NCI-H1930 (cell line): ENCODE measurements at places on chromosomes 3 and 15.

DNA sequence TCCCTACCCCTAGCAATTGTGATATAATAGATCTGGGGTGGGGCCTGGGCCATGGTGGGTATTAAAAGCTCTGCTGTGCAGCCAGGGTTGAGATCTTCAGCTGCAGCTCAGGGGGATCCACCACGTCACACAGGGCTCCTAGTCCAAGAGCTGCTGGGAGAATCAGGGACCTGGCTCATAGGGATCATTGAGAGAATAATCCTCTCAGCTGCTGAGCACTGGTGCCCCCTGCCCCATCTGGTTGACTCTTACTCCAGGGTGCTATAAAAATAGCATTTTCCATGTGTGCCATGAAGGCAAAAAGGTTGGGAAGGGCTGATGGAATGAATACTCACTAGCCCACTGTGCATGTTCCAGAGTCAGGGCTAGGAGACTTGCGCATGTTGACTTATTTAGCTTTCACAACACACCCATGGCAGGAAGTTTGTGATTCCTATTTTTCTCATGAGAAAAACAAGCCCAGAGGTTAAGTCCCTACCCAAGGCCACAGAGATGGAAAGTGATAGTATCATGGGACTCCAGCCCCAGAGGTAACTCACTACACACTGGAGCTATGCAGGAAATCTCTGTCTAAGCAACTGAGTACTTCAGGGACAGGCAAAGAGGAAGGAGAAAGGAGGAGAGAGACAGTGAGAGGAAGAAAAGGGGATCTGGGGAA lies 94.6 kb upstream of the HERC1 start:
- no peak for DNase-seq

- no peak for DNase-seq
These were observed 198.3 kb downstream of the ADAMTS9 start for GRCh38 chr3:64489361-64490044.

DNA sequence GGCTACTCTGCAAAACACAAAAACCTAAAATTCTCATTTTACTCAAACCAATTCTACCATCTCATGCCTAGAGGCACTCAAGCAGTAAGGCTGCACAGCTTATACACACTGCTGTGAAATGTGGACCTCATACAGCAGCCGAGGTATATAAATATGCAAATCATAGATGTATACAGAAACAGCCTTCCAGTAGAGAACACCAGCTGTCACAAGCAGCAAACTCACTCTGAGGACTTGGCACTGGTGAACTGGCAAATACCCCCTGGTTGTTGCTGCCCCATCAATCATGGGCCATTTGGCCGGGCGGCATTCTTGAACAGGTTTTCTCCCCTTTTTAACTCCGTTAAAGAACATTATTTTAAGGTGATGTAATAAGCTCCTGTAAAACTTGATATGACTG lies 378.0 kb downstream of the LSAMP start:
- DNase-seq, result no peak

DNA sequence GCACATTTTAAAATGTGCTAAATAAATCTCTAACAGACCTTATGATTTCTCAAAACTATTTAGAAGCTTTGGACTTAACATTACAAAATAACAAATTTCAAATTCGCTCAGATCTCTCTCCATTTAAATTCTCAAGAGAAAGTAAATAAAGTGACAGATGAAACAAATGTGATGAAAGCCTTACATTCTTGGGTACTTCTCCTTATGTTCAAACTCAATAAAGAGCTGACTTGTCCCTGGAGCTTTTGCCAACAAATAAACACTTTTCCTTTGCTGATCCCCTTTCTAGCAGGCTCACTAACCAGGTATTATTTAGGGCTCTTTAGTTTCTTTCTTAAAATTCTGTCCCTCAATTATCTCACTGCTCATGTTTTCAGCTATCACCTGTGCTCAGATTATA lies 259.1 kb upstream of the ARPP21 start:
- no peak for DNase-seq

DNA sequence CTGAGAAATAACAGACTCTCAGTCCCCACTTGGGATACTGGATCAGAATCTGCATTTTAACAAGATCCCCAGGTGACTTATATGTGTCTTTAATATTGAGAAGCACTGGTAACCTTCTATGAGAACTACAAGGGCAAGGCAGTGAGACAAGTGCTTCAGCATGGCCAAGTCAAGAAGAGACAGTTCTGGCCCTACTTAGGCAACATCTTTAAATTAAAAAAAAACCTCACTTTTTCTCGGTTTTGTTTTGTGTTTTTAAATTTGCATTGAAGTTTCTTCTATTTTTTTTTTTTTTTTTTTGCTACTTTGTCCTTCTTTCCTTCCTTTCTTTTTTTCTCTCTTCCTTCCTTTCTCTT lies 42.5 kb upstream of the SPTSSB start:
- DNase-seq, result no peak

DNA sequence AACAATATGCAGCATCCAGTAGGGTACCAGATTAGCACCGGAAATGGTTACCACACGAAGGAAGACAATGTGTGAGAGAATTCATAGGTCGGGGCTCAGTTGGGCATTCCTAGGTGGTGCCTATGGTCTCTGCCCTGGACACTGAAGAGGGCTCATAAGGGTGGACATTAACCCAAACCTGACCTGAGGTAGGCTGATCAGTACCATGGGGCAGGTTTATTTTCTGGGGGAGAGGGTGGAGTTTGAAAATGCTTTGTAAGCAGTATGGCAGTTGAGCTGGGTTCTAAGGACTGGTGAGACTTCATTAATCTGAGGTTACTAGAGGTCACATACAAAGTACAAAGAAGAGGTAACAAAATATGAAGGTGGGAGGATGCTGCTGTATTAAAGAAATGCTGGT lies 68.4 kb downstream of the RPL22L1 start:
- no peak for DNase-seq

DNA sequence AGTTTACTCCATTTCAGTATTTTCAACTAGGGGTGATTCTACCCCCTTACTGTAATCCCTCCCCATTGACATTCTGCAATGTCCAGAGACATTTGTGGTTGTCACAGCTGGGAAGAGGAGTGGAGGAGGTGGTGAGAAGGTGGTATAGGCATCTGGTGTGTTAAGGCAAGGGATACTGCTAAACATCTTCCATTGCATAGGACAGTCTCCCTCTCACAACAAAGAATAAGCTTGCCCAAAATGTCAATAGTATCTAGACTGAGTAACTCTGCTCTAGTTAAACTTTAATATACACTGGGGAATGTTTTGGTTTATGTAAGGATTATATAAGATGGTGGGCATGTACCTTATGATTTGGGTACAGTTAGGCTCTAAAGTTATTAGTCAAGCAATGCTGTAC lies 737.6 kb downstream of the ROBO1 start:
- no peak for DNase-seq

GRCh38 chr3:46271209-46271745 lies 29.0 kb downstream of the CCR3 start:
- DNase-seq, result no peak

GRCh38 chr15:29857221-29857789 lies 35.0 kb upstream of the TJP1 start:
- no peak for DNase-seq

DNA sequence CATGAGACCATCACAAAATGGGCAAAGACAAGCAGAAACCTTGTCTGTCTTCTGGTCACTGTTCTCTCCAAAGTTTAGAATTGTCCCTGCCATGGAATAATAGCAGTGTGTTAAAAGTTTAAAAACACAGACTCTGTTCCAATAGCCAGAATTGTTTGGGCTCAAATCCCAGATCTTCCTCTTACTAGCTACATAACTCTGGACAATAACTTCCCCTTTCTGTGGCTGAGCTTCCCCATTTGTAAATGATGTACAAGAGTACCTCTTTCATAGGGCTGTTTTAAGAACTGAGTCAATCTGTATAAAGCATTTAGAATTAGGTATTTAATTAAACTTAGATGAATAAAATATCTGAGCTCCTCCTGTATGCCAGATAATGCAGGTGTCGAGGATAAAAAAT lies 623.0 kb downstream of the NTRK3 start:
- no peak for DNase-seq

DNA sequence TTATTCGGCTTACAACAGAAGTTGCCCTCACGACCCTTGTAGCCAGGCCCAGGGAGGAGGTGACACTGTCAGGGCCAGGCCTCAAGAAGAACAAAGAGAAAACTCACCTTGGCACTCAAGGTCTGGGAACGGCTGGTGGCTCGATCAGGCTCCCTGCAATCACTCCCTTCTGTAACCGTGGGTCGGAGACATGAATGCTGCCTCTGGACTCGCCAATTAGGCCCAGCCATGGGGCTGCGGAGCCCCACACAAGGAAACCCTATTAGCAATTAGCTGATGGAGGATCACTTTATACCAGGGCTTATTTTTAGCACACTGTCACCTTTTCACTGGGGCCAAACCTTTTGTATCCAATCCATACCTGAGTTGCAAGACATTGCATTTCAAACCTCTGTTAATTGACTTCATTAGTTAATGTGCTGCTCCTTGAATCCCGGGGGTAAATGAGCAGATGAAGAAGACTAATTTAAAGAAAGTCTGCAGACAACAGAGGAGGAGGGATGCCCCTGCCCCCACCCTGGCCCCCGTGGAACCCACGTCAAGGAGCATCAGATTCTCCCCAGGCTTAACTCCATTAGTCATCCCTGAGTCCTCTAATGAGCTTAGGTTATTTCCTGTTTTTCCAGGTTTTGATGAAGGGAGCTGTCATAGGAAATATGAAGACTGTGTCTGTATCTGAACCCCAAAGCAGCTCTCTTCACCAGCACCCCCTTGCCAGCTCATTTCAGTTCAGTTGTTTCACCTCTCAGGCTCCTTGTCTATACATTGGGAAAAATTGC lies 255.3 kb downstream of the RORA start:
- DNase-seq, result no peak

- no peak for DNase-seq
These were observed 13.4 kb upstream of the FAM81A start for GRCh38 chr15:59424616-59425015.

DNA sequence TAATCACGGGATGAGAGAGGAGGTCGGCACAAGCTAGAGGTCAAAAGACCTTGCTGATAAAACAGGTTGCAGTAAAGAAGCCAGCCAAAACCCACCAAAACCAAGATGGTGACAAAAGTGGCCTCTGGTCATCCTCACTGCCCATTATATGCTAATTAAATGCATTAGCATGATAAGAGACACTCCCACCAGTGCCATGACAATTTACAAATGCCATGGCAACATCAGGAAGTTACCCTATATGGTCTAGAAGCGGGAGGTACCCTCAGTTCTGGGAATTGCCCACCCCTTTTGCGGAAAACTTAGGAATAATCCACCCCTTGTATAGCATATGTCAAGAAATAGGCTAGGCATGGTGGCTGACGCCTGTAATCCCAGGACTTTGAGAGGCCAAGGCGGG lies 4.3 kb upstream of the ULK4 start:
- no peak for DNase-seq

DNA sequence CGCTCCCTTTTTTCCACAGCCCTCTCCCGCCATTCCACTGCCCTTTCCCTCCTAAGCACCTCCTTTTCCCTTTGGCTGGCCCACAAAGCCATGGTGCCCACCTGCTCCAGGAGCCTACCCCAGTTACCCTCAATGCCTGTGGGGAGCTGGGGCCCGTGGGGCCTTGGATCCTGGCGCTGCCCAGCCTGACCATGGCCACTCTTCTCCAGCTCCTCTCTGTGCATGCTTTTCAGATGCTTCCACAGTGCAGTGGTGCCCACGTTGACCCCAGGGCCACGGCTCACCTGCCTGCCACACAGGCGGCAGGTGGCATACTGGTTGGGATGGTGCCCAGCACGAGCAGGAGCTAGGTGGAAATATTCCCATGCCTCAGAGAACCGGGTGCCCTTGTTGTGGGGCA lies 1.5 kb downstream of the ZBED2 start:
- DNase-seq, result no peak

- no peak for DNase-seq
These were observed 321.0 kb downstream of the IGSF11 start for GRCh38 chr3:118713502-118714207.

GRCh38 chr15:71691458-71692417 lies 118.6 kb upstream of the NR2E3 start:
- DNase-seq, result no peak

GRCh38 chr3:62503516-62503915 lies 130.2 kb upstream of the FEZF2 start:
- no peak for DNase-seq

- no peak for DNase-seq
These were observed 2.6 kb downstream of the TNIK start for GRCh38 chr3:171457607-171458061.
